ENCODE measurements at places on chromosomes 13 and 19.

- no peak for DNase-seq
Observed at GRCh38 chr13:46296115-46296822, 84.5 kb downstream of the LRRC63 start.

DNA sequence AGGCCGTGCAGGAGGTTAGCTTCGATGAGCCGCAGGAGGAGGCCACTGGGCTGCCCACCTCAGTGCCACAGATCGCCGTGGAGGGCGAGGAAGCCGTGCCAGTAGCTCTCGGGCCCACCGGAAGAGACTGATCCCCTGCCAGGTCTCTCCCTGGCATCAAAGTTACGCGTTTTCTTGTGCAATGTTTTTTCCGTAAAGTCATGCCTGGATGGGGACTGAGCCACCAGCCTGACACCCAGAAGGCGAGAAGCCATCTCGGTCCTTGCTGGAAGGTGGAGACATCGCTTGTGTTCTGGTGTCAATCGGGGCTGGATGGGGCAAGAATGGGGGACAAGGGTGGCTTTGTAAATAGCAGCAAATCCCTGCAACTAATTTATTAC, 3.4 kb upstream of the PIK3R2 start:
- DNase-seq = no peak

GRCh38 chr19:7252364-7252763, 41.9 kb downstream of the INSR start:
- no peak for DNase-seq

DNA sequence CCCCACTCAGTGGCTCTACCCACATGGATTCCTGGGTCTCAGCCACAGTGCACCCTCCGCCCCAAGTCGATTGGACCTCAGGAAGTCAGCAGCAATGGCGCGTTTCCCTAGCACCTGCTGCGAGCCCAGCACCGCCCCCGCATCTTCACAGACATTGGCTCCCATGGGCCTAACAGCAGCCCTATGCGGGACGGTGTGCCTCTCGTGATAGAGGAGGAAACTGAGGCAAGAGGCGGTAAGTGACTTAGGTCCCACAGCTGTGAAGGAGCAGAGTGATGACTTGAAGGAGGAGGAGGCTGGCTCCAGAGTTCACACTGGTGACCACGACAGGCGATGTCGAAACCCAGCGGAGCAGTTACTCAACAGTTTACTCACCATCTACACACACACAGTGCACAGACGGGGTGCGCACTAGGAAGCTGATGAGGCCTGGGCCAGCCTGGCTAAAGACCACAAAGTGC, 104.5 kb upstream of the SOX1 start:
- no peak for DNase-seq

GRCh38 chr13:52707375-52707774, 32.2 kb downstream of the CNMD start:
- no peak for DNase-seq
